ENCODE measurements at places on chromosomes 4 and X. TPM values are rescaled to one million over a fixed set of nuclear protein-coding genes. Genes with fewer than 3 reads are reported as not detected.

RS1 gene
- not detected for total RNA-seq

VEGFD gene
- not detected for total RNA-seq

DNA sequence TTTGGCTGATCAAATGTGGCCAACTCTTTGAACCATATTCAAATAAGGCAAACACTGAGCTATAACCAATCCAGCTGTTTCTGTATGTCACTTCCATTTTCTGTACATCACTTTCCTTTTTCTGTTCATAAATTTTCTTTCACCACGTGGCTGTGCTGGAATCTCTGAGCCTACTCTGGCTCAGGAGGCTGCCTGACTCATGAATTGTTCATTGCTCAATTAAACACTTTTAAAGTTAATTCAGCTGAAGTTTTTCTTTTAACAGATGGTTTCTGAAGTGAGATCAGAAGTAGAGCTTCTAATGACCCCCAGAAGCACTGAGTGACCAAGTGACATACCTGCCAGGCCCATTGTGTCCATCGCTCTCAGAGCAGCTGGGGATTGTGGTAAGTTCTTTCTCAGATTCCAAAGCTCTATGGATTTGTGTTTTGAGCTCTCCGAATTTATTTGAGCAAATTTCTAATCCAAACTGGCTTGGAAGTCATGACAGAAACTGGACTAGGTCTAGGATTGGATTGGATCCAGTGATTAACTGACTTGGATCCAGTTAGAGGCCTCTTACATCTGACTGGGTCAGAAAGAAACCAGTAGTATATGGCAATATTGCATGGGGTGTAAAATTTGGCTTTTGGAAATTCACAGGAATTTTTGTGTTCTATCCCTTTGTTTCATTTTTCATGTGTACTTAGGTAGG, 121.2 kb upstream of the BANK1 start:
- H3K27ac ChIP-seq: no peak overlapping the region
- no peaks in the 10 kb centered on the region for H3K27me3 ChIP-seq
- DNase-seq: no peak
- no peaks in the 10 kb centered on the region for H3K36me3 ChIP-seq
- H3K4me1 ChIP-seq: no peaks in the 10 kb centered on the region
- H3K4me3 ChIP-seq: no peak overlapping the region

GRCh38 chr4:158857951-158858350, 89.1 kb downstream of the FNIP2 start:
- DNase-seq: no peak
- peaks cover 31% of the 10 kb centered on the region for H3K36me3 ChIP-seq
- H3K27ac ChIP-seq: no peak overlapping the region
- H3K27me3 ChIP-seq: no peaks in the 10 kb centered on the region

HTR2C gene
- not detected for total RNA-seq
